ENCODE measurements at places on chromosomes 7 and 10.

DNA sequence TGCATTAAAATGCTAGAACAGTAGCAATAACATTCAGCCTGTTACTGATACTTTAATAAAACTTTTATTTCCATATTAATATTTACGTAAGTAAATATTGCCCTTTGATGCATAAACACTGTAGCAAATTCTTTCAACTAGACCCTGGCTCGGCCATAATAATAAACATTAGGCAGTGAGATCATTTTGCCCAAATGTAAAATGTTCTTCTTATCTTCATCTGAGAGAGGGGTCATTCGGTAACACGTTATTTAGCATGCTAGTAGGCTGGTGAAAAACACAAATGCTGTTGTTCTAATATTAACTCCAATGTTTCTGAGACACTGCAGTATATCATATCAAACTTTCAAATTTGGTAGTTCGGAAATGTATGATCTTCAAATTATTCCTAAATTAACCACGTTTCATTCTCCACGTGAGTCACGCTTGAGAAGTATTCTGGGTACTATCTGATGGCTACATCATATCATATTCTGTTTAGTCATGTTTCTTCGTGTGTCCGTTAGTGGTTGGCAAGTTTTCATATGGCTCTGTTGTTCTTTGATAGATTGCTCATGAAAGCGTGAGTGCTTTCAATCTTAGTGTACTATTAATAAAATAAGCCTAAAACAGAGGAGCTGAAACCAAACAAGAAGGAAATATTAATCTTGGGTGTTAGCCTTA, 145.8 kb downstream of the NSUN6 start:
- DNase-seq, result no peak

GRCh38 chr7:139131601-139132041, 22.1 kb upstream of the ZC3HAV1 start:
- DNase-seq, result no peak

DNA sequence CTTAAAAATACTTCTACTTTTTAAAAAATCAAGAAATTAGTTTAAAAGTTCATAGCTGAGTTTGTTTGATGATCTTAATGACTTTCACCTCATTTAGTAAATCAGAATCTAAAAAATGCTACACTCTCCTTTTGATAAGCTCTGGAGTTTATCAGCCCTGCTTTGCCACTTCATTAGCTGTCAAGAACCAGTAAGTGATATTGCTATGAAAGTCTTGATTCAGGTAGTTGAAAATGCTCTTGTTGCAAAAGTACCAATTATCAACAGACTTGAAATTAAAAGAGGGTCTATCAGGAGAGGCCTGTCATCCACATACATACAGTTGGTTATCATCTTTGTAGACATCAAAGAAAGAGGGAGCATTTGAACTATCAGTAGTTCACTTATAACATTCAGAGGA, 41.6 kb downstream of the SEMA3A start:
- DNase-seq, result no peak

DNA sequence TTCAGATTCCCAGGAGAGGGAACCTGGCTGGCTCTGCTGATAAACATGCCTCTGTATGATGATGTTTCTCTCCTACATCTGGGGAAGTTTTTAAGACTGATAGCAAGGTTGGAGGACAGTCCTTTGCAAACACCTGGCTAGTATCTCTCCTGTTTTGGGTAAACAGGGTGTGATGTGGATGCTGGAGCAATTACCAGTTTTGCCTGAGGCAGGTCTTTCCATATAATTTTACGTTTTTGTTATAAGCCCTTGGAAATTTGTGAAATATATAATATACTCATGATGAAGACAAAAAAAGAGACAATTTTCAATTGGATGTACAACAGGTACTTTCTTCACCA, 138.6 kb downstream of the ADAM22 start:
- no peak for DNase-seq

DNA sequence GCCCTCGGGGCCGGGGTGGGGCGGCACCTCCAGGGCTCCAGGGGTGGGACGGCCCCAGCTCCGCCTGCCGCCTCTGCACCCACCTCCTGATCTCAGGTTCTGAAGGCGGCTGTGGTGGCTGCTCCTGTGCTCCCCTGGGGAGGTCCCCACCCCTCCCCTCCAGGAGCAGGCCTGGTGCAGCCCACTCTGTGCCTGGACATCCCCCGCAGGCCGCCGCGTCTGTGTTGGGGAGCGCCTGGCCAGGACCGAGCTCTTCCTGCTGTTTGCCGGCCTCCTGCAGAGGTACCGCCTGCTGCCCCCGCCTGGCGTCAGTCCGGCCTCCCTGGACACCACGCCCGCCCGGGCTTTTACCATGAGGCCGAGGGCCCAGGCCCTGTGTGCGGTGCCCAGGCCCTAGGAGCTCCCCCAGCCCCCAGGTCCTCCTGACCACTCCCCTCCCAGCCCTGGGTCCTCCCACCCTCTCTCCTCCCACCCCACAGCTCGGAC, 5.5 kb downstream of the CYP2W1 start:
- no peak for DNase-seq

GRCh38 chr10:32929634-32930033, 28.4 kb downstream of the ITGB1 start:
- DNase-seq, result no peak

DNA sequence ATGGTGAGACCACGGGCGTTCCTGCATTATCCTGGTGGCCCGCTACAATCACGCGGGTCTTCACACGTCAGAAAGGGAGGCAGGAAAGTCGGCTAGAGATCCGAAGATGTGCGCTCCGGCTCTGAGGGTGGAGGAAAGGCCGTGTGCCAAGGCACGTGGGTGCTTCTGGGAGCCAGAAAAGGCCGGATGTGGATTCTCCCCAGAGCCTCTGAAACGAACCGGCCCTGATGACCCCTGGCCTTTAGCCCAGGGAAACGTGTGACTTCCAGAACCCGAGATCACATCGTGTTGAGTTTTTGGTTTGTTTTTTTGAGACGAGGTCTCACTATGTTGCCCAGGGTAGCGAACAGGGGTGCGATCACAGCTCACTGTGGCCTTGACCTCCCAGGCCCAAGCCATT, 244.2 kb downstream of the ELFN1 start:
- DNase-seq, result no peak

- DNase-seq, result no peak
These were observed 43.8 kb downstream of the DENND2A start for GRCh38 chr7:140596519-140597427.

- DNase-seq, result no peak
These were observed 291.7 kb upstream of the NPVF start for GRCh38 chr7:25520017-25520416.

DNA sequence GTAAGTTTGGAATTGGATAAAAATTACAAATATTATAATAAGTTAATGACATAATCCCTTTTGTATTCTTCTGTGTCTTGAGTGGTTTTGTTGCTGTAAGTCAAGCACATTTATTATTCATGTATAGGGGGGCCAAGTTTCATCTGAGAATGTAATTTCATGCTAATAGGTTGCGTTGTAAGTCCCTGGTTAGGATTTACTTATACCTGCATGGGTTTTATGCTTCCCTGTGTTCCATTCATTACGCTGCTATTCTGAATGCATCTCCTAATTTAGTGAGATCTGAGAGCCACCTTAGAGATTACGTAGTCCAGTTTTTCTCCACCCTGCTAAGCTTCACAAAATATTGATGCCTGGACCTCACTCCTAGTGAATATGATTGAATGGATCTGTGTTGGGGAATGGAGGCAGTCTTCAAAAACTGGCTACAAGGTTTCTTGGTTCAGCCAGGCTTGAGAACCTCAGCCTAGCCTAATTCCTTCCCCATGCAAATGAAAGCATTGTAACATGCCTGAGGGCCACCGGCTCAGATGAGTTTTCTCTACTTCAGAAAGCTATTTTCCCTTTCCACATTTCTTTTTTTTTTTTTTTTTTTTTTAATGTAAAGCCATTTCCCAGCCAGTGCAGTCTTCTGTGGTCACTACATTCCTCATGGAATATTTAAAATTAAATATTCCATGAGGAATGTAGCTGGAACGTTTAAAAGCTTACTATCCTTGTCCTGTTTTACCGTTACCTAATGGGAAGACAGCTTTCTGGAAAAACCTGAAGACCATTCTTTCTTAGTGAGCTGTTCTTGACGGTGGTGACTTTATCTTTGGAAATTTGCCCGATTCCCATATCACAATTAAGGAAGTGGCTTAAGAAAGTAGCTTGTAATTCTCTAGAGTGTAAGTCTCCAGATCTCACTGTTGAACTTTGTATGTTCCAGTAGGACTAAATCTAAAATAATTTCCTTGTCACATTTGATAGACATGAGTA, 16.0 kb downstream of the PAPSS2 start:
- DNase-seq, result no peak

DNA sequence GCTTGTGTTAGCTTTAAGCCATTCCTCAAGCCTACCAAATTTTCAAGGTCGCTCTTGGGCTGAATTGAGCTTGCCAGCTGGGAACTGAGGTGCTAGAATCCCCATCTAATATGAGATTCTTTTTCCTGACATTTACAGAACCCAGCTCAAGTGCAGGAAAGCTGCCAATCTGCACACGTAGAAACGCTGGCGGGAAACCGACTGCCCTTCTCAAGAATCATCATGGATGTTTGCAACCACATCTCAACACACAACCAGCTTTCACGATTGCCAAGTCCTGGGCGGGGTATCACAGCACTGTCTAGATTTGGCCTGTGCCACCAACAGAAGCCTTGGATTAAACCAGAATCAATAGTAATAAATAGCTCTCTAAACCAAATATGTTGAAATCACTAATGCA, 203.7 kb downstream of the DIP2C start:
- no peak for DNase-seq

GRCh38 chr7:27032839-27033238, 63.0 kb downstream of the HOXA1 start:
- DNase-seq, result no peak

- no peak for DNase-seq
These were observed 174.8 kb upstream of the KAT6B start for GRCh38 chr10:74651565-74651964.

DNA sequence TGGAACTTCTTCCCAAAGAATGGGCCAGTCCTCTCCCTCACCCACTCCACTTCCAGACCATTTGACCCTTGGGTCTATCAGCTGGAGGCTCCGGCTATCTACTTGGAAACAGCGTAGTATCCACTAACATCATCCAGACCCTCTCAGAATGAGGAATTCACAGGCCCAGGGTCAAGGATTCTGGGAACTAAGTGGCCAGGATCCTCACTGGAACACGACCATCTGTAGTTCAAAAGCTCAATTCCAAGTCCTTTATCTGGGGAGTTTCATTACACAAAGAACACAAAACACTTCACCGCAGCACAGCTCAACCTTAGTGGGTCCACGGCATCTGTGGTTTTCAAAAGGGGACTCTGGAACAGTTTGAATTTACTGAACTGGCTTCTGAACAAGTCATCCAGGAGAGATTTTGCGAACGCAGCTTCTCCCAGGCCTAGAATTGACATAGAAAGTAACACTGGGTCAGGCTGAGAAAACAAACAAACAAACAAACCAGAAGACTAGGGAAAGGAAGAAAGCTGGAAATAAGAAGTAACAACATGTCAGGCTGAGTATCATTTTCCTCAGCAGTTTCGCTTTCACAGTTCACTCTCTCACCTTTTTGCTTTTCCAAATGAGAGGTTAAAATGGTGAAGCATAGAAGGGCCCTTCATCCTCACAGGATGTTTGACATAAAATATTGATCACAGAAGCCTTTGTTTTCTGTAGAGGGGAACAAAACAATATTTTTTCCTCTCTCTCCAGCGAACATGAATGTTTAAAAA, 57.6 kb upstream of the USP6NL start:
- DNase-seq, result no peak

- DNase-seq, result no peak
These were observed 10.7 kb downstream of the PSAP start for GRCh38 chr10:71840177-71840957.

- DNase-seq, result no peak
These were observed 42.8 kb downstream of the ELAPOR2 start for GRCh38 chr7:87016606-87017005.

- no peak for DNase-seq
These were observed 42.8 kb downstream of the MYL10 start for GRCh38 chr7:101586078-101586905.

DNA sequence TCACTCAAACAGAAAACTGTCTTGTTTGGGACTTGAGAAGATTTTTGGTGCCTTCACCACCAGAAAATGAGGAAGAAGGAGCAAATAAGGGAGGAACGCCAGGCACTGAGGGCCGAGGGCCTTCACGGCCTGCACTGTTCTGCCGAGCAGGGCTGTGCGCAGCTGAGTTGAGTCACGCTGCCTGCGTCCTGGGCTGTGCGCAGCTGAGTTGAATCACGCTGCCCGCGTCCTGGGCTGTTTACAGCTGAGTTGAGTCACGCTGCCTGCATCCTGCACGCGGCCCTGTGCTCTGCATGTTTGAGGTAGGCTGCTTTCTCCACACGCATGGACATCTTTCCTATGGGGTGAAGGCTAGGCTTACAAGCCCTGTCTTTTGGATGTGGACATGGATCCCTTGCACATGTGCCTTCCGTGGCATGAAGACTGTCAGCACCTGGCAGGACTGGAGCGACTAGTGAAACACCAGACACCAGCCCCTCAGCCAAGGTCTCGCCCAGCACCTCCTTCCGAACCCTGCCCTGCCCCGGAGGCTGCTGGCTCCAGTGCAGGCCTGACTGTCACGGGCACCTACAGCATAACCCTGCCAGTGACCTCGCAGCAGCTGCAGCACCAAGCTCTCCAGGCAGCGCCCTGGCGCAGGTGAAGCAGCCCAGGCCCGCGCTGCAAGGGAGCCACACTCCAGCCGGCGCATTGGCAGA, 96.7 kb downstream of the HTR5A start:
- peak; percentile 41 for DNase-seq

DNA sequence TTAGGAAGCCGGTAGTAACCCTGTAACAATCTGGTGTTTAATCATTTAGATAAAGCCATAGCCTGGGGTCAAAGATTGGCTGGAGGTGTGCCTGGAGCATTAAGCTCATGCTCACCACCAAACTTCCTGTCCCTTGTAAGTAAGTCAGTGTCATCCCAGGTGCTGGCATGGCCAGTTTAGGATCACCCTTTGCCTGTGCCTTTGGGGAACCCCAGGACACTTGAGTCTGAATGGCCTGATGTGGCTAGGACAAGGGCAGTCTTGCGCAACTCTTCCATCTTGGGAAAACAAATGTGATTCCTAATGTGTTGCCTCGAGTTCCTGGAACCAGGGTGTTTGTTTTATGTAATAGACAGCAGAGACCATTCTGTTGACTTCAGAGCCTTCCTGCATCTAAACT, 154.8 kb downstream of the GRK5 start:
- DNase-seq, result no peak

- DNase-seq, result no peak
These were observed 619.3 kb downstream of the AUTS2 start for GRCh38 chr7:70217571-70217970.

DNA sequence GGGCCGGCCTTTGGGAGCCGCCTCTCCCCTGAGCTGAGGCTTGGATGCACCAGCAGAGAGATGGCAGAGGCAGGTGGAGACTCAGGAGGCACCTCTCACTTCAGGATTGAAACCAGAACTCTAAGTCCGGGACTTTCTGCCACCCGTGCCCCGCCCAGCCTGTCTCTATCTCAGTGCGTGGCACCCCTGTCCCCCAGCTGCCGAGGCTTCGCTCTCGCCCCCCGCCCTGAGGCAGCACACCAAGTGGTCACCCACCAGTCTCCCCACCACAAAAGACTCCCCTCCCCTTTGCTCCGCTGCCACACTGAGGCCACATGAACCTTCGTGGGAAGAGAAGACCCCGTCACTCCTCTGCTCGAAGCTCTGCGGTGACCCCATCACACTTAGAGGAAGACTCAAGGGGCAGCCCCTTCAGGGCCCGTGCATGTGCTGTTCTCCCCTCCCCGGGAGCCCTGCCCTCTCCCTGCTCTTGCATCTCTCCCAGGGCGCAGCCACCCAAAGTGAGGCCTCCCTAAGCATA, 166.7 kb downstream of the PRKAG2 start:
- DNase-seq, result no peak

All from stimulated activated naive CD4-positive, alpha-beta T cell treated with Interleukin-2 at 50 U/mL for 16 hours (primary cell).